ENCODE measurements at places on chromosomes 1 and 21.

DNA sequence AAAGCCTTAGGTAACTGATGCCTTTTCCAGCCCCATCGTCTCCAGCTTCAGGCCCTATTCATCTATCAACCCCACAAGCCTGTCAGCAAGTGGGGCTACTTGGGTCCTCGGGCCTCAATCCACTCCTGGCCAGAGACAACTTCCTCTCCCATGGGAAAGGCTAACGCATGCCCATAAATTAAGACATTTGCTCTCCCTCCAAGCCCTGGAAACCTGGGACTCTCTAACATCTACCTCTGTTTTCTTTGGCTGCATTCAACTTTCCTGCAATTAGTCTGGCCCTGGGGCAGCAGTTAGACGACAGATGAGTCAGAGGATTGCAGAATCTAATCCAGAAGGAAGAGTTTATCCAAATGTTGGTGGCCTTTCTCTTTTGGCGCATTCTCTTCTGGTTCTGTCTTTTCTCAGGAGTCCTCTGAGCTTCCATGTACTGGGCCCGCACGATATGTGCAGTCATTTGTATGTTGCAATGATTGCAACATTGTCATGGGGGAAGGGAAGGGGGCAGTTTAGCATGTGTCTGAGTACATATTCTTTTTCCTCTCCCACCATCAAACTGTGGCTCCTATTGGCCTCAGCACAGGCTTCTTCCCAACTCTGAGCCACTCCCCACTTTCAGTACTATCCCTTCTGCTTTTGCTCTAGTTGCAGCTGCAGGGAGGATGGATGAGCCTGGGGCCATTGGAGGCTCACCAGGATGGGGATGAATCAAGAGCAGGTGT lies 54.4 kb downstream of the NAV1 start:
- no peak for DNase-seq

DNA sequence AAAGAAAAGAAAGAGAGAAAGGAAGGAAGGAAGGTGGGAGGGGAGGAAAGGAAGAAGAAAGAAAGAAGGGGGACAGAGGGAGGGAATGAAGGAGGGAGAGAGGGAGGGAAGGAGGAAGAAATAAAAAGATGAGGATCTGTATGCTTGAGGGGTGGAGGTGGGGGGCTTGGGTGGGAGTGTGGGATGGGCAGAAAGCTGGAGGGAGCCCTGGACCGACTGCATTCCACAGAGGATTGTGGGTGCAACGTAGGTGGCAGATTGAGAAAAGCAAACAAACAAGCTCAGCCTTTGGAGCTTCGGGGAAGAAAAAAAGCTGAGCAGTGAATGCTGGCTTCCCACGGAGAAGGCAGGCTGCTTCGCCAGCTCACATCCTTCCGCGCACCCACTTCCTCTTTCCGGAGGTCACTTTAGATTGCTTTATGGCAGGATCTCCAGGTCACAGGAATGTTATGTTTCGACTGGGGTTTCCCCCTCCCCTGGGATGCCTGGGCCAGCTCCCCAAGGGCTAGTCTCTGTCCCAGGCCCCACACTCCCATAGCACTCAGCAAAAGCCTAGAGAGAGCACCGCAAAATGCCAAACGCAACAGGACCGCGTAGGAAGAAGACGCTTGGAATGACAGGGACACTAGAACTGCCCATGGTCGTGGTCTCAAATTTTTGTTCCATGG lies 20.7 kb upstream of the LGALS8 start:
- DNase-seq = no peak

GRCh38 chr1:65002156-65002507 lies 35.8 kb upstream of the JAK1 start:
- DNase-seq = no peak

GRCh38 chr1:248697907-248698306 lies 4.7 kb downstream of the OR14I1 start:
- DNase-seq = no peak

DNA sequence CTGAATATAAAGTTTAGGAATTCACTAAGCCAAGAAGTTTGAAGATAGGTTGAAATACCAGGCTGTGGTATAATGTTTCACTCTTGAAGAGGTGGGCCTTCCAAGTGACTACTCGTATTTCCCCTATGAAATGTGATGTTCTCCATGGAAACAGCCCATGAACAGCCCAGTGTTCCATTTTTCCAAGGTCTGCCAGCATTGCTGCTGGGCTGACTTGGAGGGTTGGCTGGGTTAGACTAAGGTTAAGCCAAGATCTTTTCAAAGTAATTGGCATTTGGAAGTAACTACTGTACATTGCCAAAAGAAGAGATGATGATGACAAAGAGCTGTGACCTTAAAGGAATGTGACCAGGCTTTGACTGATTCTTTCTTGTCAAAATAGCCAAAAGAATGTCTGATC lies 73.8 kb downstream of the RPE65 start:
- DNase-seq = no peak

DNA sequence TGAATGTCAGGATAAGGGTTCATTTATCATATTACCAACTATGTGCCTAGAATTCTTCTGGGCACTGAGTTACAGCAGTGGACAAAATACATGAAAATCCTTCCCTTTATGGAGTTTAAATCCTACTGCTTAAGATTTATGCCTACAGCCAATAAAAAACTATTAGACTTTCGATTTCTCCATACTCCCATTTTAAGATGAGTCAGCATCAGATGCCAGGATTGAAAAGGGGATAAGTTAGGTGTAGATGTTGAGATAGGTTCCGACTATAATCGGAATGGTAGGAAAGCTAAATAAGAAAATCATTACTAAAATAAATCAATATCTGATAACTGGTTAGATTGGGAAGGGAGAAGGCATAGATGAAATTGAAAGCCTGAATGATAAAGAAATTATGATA lies 3.2 kb upstream of the COL24A1 start:
- DNase-seq = no peak

GRCh38 chr1:39854738-39855137 lies 28.6 kb downstream of the TRIT1 start:
- no peak for DNase-seq

- DNase-seq = no peak
Observed at GRCh38 chr1:200971955-200972711, 51.4 kb downstream of the KIF21B start.

DNA sequence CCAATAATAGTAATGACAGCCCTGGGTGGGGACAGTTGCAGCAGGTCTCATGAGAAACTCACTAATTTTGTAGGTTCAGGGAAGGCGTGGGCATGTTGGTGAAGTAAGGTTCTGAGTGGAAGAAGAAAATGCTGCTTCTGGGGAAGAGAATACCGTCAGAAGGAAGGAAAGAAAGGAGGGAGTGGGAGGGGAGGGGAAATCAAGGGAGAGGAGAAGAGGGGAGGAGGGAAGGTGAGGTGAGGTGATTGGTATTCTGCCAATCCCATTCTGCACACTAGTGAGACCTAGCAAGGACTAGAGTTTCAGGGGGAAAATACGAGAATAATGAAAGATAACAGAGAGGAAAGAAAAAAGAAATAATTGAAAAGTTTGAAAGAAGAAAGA lies 32.4 kb upstream of the MGST3 start:
- no peak for DNase-seq

DNA sequence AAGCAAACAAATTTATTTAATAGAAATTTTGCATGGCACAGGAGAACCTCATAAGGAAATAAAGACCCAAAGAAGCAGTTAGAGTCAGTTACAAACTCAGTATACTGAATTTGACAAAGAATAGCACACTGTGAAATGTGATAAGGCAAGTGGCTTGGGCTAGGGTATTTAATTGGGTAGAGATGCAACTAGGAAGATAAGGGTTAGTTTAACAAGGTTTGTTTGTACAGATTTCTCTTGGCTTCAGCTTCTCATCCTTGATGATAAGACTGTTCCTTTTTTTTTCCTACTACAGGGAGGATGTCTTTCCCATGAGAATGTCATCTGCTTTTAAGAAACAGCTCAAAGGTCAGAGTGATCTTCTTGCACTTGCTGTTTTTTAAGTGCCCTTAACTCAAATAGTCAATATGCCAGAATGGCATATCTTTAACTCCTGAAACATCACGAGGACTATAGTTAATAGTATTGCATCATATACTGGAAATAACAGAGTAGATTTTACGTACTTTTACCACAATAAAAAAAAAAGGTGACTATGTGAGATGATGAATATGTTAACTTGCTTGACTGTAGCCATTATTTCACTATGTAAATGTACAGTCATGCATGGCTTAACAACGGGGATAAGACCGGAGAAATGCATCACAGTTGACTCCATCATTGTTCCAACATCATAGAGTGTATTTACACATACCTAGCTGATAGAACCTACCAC lies 9.2 kb upstream of the TRAF3IP3 start:
- no peak for DNase-seq

DNA sequence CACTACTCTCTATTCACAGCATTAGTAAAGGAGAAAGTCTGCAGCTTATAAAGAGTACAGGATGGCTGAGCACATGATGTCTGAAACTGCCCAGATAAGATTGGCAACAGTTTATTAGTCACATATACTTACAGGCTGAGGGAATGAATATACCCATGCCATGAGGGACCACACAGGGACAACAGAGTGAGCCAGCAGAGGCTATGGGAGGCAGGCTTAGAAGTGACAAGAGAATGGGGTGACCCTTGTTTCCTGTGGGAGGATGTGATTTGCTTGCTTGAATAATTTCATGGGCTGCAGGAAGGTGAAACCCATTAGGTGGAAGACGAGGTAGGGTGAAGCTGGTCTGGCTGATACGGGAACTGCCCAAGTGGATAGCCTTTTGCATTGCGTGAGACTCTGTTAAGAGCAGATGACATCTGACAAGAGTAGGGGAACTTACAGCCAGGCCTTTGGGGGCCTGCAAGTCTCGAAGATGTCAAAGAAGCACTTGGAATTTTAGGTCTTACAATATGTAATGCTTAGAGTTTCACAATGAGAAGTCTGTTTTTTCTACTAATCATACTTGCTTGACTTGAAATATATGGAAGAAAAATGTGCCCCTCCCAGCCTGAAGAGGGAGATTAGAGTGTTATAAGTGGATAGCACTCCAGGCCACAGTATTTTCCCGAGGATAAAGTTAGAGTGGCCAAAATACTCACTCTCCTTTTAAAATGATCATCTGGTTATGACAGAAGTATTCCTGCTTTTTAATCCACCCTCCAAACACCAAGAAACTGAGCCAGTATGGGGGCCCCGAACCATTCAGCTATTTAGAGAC lies 34.6 kb upstream of the TNFSF4 start:
- DNase-seq = no peak

DNA sequence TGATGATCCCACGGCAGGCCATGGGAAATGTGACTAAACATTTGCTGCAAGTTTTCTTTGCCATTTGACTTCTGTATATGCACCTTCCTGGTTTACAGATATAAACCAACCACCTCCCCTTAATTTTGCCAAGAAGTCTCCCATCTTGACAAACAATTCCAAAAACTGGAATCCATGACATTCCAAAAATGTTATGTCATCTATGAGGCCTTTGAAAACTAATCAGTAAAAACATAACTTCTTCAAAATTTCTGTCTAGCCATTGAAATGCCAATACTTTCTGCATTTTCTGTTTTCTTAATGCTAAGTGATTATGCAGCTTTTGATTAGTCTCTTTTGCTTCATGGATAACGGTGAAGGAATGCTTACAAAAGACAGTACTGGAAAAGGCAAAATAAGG lies 84.1 kb downstream of the LYST start:
- no peak for DNase-seq

Measured in GM12864 (cell line).